Stimulated activated CD4-positive, alpha-beta T cell treated with anti-CD3 and anti-CD28 coated beads, Interleukin-1b, Interleukin-23, amount 100 ng/mL, for 1 hour (primary cell): ENCODE measurements at places on chromosomes 5 and 9.

- DNase-seq: peak; percentile 32
Measured at GRCh38 chr9:132769906-132770769, 99.9 kb downstream of the GTF3C4 start.

GRCh38 chr5:64854855-64855254, 86.1 kb downstream of the CWC27 start:
- no peak for DNase-seq

- DNase-seq: no peak
Measured at GRCh38 chr5:120137582-120137981, 326.5 kb upstream of the PRR16 start.

DNA sequence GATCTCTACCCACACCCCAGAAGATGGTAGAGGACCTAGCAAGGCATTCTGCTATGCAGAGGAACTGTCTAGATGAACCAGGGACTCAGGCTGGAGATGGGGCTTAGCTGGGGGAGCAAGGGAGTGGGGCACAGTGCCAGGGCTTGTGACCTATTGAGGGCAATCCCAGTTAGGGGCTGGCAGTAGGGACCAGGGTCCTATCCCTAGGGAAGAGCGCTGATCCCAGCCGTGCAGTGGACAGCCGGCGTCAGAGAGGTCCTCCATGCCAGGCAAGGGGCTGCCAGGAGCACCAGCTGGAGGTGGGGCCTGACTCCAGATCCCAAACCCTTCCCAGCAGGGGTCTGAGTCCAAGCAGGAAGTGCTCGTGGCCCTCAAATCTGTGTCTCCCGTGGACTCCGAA, 52.7 kb upstream of the NEURL1B start:
- no peak for DNase-seq

DNA sequence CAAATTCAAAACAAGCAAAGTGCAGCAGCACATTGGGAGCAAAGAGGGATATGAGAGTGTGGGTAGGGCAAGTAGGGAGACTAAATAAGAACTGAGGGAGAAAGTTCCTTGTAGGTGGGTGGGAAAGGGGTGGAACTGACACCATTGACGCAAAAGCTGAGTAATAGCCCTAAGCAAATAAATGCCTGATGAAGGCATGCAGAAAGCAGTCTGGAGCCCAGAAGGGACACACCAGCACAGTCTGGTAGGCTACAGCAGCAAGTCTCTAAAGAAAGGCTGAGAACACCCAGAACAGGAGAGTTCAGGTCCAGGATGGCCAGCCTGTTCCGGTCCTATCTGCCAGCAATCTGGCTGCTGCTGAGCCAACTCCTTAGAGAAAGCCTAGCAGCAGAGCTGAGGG, at the start of gene INSL4:
Gene INSL4, plus strand, starts transcription at position 208 of the 400 bp plus-strand sequence. Its CDS starts 105 bp downstream, at position 313.
- DNase-seq: no peak

- DNase-seq: no peak
Measured at GRCh38 chr9:4515958-4516375, 25.7 kb downstream of the SLC1A1 start.

- no peak for DNase-seq
Measured at GRCh38 chr5:67263656-67264408, 67.2 kb upstream of the CD180 start.

- DNase-seq: no peak
Measured at GRCh38 chr5:64954518-64954917, 185.8 kb downstream of the CWC27 start.

- DNase-seq: no peak
Measured at GRCh38 chr9:23824830-23825591, 1.0 kb downstream of the ELAVL2 start.

DNA sequence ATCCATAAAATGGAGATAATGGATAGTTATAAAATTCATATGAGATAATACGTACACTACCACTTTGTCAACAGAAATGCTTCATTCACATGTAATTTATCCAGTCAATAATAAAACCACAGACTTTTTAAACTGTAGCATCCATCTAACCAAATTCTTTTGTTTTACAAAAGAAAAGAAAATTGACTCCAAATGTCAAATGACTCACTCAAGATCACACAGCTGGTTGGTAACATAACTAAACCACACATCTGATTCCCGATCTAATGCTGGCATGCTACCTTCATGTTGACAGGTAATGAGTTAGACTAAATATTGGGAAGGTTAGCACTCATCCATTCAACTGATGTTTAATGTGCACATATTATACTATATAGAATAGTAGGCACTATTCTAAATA, 4.9 kb downstream of the FRMD3 start:
- DNase-seq: no peak

DNA sequence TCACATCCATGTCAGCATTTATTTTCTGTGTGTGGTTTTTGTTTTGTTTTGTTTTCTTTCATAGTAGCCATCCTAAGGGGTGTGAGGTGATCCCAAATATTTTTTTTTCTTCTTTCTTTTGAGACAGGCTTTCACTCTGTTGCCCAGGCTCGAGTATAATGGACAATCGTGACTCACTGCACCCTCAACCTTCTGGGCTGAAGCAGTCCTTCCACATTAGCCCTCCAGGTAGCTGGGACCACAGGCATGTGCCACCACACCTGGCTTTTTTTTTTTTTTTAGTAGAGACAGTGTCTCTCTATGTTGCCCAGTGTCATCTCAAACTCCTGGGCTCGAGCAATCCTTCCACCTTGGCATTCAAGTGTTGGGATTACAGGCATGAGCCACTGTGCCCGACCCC, 59.1 kb downstream of the CDC42SE2 start:
- no peak for DNase-seq

DNA sequence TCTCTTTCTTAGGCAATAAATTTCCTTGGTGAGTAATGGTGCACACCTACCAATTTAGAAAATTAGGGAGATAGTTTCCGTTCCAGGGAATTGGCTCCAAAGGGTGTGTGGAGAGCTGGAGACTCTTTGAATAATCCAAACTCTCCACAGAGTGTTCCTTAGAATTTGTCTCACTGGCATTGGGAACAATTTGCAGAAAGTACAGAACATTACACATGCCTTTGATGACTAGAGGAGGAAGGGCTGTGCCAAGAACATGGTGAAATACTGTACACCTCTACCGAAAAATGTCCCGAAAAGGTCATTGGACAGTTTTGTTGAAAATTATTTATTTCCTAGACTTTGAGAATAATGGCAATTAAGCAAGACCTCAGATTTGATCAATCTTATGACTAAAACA, 214.2 kb upstream of the MPDZ start:
- no peak for DNase-seq

- no peak for DNase-seq
Measured at GRCh38 chr9:109164042-109164441, 3.0 kb downstream of the FRRS1L start.

DNA sequence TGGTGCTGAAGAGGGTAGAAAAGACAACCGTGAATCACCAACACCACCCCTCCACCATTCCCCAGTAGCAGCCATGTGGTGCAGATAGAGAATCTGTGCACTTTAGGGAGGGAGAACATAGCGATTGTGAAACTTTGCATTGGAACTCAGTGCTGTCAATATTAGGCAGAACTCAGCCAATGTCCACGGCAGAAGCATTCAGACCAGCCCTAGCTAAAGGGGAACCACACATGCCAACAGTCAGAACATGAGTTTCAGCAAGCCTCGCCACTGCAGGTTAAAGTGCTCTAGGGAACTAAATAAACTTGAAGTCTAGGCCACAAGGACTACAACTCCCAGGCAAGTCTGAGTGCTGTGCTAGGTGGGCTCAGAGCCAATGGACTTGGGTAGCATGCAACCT, 38.5 kb upstream of the DEPDC1B start:
- no peak for DNase-seq

DNA sequence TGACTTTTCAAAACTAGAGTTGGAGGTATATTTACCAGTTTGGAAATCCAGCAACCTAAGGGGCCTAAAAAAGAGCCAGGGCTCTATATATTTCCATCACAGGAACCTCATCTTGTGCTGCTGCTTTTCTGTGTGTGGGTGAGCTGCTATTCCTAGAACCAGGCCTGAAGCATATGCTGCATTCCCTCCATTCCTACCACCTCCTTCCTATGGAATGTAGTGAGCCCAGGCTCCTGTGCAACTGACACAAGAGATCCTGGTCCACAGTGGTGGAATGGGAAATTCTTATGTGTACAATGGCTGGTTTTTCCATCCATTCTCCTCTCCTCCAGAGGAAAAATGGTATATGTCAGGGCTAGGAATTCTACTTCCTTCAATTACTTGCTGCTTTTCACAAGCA, 39.1 kb downstream of the SPEF2 start:
- no peak for DNase-seq

DNA sequence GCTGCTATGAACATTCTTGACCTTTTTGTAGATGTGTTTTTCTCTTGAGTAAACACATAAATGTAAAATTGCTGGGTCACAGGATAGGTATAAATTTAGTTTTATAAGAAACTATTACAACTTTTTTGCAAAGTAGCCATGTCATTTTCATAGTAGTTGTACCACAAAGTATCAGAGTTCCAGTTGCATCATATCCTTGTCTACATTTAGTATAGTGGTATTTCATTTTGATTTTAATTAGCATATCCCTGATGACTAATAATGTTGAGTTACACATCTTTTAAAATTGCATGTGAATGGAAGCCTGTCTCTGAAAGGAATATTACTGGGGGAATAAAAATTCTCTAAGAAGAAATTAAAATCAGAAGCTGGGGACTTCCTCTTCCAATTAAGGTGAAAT, 85.4 kb downstream of the TMEM161B start:
- DNase-seq: no peak

GRCh38 chr5:58143727-58144126, 316.2 kb downstream of the PLK2 start:
- no peak for DNase-seq

GRCh38 chr9:18324928-18325745, 148.8 kb upstream of the ADAMTSL1 start:
- no peak for DNase-seq

- DNase-seq: no peak
Measured at GRCh38 chr5:79510638-79511037, 3.3 kb downstream of the HOMER1 start.
